NCI-H460 (cell line): ENCODE measurements at places on chromosomes 3 and 15. TPM values are rescaled to one million over a fixed set of nuclear protein-coding genes. Genes with fewer than 3 reads are reported as not detected.

Gene TEX55
- not detected in 2 replicates for total RNA-seq

Gene FGF7
- total RNA-seq, result 0.20 and 1.1 TPM in 2 replicates

- no peak for DNase-seq
These were observed 15.1 kb upstream of the TMEM158 start for GRCh38 chr3:45241206-45241605.

Gene KIF23
- 54.1 and 60.9 TPM in 2 replicates for total RNA-seq

Gene CFAP100
- not detected in 2 replicates for total RNA-seq

Gene DGKG
- total RNA-seq, result 14.5 and 17.5 TPM in 2 replicates

Gene MOBP
- not detected in 2 replicates for total RNA-seq

GRCh38 chr15:42282344-42282743 lies 9.1 kb upstream of the TMEM87A start:
- DNase-seq, result no peak

DNA sequence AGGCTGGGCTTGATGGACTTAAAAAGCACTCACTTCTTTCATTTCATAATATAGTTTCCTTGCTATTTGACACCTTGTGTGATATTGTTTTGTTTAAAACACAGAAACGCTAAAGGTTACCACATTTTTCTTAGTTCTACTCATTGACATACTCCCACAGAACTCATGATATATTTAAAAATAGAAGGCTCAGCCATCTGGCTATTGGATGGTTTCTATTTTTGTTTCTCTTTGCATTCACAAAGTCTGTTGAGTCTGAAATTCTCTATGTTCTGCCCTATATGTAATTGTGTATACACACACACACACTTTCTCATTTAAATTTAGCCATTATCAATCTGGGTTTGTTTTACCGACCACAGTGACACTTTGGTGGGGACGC lies 128.2 kb downstream of the SOX2 start:
- DNase-seq, result no peak

GRCh38 chr15:94234300-94234699 lies 2.9 kb downstream of the MCTP2 start:
- no peak for DNase-seq

- DNase-seq, result peak; percentile 47
These were observed 608.4 kb downstream of the CADM2 start for GRCh38 chr3:85567071-85567676.

- DNase-seq, result no peak
These were observed 3.0 kb downstream of the INKA1 start for GRCh38 chr3:49805897-49806701.

Gene PRR20G
- not detected in 2 replicates for total RNA-seq

Gene MESD
- total RNA-seq, result 18.6 and 19.7 TPM in 2 replicates

GRCh38 chr3:115685097-115685496 lies 61.8 kb downstream of the GAP43 start:
- no peak for DNase-seq

GRCh38 chr3:30300809-30301208 lies 305.6 kb upstream of the TGFBR2 start:
- no peak for DNase-seq

- no peak for DNase-seq
These were observed 96.0 kb downstream of the ATP1B3 start for GRCh38 chr3:141972399-141972798.

DNA sequence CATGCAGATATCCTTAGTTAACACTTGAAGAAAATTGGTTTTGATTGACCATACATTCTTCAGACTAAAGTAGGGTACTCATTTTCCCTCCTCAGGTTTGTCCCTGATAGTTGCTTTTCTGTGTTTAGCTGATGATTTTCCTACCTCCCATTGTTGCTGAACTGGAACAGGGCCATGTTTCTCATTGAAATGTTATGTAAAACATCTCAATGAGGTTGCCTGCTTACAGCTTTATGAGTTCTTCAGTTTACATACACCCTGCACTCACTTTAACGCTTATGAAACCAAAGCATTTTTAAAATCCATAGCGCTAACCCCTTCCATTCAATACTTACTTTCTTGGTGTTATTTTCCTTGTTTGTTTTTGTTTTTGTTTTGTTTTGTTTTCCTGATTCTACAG lies 61.9 kb downstream of the HMG20A start:
- DNase-seq, result no peak

- no peak for DNase-seq
These were observed 89.5 kb downstream of the CHRNA7 start for GRCh38 chr15:32119694-32120330.

Gene KLHDC8B
- total RNA-seq, result 1.8 and 2.4 TPM in 2 replicates

DNA sequence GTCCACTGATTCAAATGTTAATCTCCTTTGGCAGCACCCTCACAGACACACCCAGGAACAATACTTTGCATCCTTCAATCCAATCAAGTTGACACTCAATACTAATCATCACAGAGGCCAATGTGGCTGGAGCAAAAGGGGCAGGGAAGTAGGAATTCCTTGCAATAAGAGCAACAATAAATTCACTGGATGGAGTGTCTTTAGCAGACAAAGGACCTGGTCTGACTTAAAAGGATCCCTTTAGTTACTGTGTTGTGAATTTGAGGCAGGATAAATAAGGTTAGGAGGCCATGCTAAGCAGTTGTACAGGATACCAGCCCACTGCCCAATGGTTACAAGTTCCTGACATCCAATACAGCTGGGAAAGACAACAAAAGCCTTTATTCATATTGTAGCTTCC lies 12.3 kb upstream of the GFM1 start:
- DNase-seq, result no peak

DNA sequence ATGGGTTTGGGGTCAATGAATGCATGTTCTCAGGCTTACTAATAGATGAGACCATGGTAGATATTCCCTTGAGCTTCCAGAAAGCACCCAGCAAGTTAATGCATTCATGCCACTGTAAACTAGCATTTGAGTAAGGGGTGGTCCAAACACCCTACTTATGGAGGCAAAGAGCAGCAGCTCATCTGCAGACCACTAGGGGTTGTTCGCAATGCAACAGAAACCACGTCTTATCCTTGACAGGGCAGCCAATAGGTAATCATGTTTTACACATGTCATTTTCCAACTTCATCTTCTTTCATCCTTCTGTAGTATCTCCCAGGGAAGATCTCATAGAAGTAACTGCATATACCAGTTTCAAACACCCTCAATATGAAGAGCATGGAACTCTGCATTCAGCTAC lies 330.2 kb downstream of the RORA start:
- no peak for DNase-seq
